ENCODE measurements at places on chromosomes 11 and 22.

DNA sequence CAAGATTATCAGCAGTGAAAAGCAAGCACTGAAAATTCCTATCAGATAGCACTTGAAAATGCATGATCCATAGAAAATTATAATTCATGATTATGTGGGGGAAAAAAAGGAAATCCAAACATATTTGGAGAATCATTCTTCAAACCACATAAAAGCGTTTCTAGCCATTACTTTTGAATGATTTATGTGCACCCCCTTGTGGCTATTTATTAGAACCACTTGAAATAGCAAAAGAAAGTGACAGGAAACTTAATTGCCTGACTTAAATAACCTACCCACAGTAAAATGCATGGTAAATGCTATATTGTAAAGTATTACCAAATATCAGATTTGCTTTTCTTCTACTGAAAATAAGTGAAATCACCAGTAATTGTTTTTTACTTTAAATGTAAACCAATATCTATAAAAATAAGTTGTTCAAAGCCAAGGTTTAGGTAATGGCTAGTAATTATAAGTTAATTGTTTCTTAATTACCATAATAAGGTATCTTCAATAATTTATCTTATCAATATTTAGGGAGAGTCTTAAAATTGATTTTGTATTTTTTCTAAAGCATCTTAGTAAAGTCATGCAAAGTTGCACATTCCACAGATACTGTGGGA is 168.5 kb downstream of the ARHGAP42 start:
- DNase-seq: peak; percentile 60

- no peak for DNase-seq
Observed at GRCh38 chr11:19895776-19896175, 183.1 kb downstream of the NAV2 start.

DNA sequence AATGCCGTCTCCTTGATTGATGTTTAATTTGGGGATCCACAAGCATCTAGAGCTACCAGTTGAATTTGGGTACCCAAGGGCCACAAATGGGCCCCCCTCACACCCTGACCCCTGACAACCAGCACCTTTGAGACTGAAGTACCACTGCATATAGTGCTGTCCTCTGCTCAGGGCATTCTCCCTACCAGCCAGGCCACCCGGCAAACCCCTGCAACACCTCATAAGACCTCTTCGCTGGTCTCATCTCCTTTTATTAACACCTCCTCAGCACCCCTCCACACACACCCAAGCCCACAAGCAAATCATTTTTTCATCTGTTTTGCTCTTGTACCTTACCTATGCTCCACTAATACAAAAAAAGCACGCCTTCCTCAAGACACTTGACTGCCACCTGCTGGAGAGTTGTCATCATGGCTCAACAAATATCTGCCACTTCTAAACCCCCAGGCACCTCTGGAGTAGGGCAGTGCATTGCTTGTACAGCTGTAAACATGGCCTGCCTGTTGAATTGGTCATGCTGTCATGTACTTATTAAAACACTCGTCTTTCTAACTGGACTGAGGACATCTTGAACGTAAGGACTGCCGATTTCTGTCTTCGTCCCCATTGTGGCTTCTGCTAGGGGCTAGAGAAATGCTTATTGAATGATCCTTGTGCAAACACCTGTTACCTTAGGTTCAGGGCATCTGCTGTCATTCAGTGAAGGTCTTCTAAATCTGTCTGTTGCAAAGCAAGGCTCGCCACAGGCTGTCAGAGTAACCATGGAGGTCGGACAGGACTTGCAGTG is 66.5 kb downstream of the BMAL1 start:
- DNase-seq: peak; percentile 79

GRCh38 chr11:128424271-128424711 is 163.1 kb downstream of the ETS1 start:
- DNase-seq: peak; percentile 13

DNA sequence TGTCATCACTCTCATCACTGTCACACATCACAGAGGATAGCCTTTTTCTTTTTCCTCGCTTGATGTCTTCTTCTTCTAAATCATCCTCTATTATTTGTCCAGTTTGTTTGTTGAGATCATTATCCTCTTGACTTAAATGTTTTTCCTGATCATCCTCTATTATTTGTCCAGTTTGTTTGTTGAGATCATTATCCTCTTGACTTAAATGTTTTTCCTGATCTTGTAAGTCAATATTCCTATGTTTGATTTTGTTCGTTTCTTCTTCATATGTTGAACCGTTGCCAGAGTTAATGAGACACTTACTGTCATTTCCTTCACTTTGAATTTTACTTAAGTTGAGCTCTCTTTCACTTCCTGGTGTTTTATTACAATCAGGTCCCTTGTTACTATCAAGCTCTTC is 5.6 kb downstream of the CCDC82 start:
- no peak for DNase-seq

- DNase-seq: no peak
Observed at GRCh38 chr11:2737866-2738265, 38.1 kb upstream of the KCNQ1OT1 start.

- DNase-seq: no peak
Observed at GRCh38 chr11:73280626-73281025, 8.5 kb downstream of the P2RY6 start.

GRCh38 chr11:109075976-109076375 is 346.0 kb upstream of the C11orf87 start:
- DNase-seq: no peak

DNA sequence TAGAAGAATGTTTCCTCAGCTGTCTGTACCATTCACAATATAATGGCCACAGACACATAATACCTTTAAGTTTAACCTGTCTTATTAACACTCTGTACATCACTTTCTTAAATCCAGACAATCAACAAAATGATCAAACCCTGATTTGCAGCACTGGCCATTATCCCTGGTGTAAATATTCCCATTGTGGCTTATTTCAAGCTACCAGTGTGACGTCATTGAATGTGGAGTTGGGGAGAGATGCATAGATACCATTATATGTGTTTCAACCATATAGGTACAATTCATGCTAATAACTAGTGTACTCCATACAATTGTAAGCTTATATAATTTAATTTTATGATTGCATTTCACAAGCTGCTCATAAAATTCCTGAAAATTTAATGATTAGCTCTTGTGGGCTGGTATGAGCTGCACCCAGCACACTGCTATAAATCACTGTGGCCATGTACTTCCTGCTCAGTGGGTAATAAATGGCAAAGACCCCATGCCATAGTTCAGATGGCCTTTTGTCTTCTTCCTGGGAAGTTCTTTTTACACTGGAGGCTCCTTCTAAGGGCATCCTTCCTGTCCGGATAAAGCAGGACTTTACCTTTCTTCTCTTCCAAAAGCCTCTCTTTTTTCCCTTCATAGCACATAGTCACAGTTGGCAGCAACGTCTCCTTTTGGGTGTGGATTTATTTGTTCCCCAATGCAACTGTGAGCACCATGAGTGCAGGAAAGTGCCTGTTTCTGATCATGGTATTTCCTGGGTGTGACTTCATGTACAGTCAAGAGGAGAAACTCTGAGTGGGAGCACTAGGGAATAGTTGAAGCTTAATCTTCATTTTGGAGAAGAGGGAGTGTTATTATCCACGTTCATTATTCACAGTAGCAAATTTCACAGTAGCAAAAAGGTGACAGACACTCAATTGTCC is 87.8 kb downstream of the MIAT start:
- DNase-seq: no peak

GRCh38 chr11:71787098-71787823 is 45.7 kb upstream of the DEFB108B start:
- DNase-seq: peak; percentile 99

DNA sequence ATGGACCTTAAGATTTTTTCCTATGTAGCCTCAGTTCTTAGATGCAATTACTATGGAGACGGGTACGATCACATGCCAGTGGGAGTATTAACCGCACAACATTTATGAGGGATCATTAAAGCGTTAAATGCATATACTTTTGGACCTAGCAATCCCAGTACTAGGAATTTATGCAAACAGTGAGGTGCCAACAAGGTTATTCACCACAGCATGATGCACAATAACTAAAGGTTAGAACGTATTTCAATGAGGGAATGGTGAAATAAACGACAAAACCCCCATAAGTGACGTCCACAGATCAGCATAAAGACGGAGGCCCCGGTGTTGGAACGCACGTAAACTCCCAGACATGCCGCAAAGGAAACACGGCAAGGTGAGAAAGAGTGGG is 539 bp downstream of the SIRT3 start:
- DNase-seq: no peak

GRCh38 chr11:64296830-64297698 is 3.1 kb upstream of the CATSPERZ start:
- no peak for DNase-seq

DNA sequence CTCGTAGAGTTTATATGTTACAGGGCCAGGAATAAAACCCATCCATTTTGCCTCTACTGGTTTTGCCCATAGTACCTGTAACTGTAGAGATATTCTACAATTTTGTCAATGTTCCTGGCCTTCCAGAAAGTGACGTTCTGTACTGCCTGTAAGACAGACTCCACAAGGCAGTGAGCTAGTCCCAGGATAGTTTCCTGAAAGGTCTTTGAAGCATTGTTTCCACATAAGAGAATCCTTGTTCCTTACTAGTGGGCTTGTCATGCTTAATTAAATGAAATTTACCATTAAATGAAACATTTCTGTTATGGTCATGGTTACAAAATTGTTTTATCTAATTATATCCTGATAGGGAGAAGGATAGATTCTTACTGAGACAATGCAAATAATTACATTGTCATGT is 80.4 kb downstream of the HSD17B12 start:
- DNase-seq: no peak

DNA sequence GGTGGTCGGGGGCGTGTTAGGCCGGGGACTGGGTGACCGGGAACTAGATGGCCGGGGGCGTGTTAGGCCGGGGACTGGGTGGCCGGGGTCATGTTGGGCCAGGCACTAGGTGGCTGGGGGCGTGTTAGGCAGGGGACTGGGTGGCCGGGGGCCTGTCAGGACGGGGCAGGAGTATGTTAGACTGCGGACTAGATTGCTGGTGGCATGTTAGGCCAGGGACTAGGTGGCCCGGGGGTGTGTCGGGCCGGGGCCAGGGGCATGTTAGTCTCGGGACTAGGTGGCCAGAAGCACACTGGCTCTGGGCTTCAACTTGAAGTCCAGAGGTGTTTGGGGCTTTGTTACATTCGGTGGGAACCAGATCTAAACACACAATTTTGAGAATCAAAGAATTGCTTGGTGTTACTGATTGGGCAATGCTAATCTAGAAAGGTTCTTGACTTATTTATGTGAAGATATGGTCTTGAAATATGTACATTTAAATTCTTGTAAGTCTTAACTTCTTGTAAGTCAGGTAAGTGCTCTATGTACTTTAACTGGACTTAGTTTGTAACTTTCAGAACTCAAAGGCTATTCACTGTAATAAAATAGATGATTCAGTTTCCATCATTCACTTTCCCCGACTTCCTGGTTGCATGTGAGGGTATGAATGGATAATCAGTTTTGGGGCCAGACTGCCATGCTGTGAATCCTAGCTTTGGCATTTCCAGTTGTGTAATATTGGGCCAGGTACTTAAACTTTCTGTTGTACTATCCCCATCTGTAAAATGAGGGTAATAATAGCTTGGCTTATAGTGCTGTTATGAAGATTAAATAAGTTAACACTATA is 1.1 kb downstream of the EXT2 start:
- DNase-seq: no peak

DNA sequence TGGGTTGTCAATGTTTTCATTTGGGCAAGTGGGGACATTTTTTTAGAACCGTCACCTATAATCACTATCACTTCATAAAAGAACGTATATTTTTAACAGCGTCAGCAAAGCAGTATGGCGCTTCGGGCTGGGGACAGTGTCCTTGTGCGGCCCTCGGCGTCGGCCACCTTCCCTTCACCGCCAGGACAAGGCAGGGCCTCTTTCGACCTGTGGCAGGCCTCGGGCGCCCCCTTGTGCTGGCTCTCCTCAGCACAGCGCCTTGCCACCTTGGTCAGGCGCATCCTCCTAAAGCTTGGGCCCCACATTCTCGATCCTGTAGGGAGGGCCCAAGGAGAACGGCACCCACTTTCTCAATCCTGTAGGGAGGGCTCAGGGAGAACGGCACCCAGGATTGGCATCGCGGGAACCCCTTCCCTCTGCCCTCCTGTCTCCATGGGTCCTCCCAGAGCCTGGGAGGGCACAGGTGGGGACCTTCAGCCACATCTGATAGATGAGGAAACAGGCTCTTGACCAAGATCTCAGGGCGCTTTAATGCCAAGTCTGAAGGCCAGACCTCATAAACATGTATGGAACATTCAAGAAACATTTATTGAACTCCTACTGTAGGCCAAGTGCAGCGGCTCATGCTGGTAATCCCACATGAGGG is 11.5 kb upstream of the FADD start:
- peak; percentile 92 for DNase-seq

DNA sequence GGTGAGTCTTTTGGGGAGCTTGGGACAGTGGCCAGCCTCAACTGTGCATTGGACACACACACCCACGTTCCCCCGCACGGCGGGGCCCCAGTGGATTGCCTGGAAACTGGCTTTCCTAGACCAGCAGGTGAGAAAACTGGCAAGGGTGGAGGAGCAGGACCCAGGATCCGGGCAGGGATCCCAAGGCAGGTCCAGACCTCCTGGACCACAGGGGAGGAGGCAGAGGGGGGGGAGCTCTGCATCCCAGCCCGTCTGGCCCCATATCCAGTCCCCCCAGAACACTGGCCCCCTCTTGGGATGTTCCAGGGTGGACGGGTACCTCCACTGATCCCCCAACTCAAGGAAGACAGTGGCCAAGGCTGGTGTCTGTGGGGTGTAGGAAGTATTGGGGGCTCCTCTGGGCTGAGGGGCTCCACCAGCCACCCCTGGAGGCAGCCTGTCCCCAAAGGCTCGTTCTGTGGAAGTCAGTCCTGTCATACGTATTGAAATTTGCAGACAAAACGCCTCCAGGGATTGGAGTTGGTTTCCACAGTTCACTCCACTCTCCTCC is 89.3 kb upstream of the LINC01488 start:
- DNase-seq: no peak
